ENCODE measurements at places on chromosomes 7 and 10.

GRCh38 chr7:116565981-116566380 lies 41.1 kb downstream of the CAV1 start:
- no peak for DNase-seq

DNA sequence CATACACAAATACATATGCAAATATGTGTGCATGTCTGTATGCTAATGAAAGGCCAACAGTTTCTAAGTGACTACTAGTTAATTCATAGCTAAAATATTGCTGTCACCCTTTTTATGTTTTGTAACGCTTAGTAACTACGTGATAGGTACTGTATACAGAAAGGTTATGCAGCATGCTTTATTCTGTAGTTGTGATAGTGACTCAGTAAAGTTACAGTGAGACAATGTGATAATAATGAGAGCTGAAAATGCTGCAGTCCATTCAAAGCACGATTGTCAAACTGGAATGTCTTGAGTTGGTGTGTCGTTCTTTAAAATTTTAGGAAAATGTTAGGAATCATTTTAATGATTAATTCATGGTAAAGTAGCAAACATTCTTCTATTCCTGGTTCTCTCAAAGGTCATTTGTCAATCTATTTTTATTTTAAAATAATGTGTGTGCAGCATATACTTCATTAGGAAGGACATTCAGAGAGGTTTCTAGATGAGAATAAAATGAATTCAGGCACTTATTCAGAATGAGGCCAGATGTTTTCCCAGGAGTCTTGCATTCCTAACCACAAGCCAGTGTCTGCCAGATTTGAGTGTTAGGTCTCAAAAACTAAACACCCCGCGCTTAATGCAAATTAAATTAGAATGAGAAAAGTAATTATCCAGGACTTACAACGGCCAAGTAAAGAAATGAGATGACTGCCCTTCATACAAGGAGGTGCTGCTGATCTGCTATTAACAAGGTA lies 408.8 kb upstream of the FZD8 start:
- no peak for DNase-seq

- DNase-seq, result no peak
Measured at GRCh38 chr10:126270111-126270510, 118.2 kb downstream of the ADAM12 start.

DNA sequence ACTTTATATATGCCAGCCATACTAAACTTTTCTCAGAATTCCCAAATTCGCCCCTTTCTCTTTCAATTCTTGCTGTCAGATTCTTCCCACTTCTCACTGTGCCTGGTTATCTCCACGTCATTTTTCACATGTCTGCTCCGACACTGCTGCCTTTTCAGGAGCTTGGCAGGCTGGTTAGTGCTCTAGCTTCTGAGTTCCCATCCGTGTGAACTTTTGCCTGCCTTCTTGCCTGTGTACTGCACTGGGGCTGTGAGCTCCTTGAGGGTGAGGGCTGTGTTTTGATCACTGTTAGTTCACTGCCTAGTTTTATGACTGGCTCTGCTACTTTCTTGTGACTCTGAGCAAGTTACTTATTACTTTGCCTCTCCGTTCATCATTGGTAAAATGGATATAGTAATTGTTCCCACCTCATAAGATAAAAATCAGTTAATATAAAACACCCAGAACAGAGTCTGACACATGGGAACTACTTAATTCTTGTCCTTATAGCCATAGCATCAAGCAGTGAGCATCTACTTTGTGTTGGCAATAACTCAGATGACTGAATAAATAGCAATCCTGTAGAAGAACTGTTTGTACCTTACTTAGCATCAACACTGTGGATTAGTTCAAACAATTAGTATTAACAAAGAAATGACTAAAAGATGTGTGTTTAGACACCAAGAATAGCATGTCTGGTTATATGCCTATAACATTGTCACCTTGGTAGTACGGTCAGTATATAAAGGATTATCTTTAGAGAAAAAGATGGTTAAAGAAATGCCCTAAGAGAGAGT lies 5.5 kb downstream of the GSTO1 start:
- no peak for DNase-seq

DNA sequence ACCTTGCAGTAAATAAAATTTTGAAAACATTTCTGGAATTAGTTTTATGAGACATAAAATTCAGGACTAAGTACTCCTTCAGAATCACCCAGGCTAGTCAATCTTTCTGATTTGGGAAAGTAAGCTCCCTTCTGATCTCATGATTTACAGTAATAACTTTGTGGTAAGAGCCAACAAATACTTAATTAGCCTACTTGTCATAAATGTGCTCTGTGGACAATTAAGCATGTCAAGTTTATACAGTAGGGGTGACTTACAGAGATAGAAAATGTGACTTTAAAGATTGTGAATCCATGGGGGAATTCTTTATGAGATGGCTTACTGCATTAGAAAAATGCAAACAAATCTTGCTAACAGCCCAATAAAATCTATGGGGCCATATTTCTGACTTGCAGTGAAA lies 616.9 kb upstream of the GHITM start:
- no peak for DNase-seq

GRCh38 chr10:126661841-126662515 lies 8.5 kb downstream of the C10orf90 start:
- DNase-seq, result no peak

- no peak for DNase-seq
Measured at GRCh38 chr10:131431978-131432690, 120.6 kb upstream of the TCERG1L start.

DNA sequence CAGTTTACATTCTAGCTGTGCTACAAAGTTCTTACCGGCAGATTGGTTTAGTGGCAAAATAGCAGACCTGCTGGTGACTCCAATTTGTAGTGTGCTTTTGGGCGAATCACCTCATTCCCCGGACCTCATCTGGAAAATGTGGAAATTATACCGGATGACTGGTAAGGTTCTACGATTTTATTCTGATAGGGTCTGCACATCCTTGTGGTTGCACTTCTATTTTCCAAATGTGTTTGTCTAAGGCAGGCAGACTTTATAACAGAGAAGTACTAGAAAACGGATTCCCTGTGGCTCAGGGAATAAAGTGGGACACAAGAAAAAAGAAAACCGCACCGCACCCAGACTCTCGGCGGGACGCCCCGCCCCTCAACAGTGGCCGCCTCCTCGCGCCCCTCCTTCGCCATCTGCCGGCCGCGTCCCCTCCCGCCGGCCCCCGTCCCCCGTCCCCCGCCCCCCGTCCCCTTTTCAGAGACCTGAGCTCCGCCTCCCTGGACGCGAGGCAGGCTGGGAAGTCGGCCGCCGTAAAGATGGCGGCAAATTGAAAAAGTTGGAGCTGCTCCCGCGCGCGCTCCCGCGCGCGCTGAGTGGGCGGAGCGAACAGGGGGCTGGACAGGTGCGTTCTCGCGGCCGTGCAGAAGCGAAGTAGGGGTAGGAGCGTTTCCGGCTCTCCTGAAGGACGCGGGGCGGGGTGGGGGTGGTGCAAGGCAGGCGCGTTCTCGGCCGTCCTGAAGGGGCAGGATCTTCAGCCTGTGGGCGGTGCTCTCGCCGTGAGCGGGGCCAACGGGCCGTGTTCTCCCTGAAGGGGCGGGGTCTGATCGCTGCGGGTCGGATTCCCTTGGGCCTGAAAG lies 532 bp upstream of the CCM2 start:
- DNase-seq, result peak; percentile 96

DNA sequence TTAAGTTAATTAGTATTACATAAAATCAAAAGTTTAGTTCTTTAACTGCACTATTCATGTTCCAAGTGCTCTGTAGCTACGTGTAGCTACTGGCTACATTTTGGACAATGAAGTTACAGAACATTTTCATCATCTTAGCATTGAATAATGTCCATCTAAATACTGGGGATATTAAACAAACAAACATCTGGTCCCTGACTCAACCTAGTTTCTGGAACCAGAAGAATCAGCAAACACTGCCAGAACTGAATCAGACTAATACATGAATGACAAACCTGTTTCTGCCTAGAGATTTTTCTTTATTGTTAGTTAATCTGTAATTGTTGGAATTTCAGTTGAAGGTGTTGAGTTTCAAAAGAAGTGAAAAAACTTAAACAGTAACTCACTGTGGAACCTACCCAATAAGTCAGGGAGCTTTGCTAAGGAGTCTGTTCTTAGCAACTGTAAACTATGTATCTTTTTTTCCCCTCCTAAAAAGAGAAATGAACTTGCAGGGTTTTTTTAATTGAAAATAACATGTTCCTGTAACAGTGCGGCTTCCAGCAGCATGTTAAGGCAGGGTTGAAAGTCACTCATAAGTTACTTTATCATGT lies 58.3 kb downstream of the CDK13 start:
- no peak for DNase-seq

DNA sequence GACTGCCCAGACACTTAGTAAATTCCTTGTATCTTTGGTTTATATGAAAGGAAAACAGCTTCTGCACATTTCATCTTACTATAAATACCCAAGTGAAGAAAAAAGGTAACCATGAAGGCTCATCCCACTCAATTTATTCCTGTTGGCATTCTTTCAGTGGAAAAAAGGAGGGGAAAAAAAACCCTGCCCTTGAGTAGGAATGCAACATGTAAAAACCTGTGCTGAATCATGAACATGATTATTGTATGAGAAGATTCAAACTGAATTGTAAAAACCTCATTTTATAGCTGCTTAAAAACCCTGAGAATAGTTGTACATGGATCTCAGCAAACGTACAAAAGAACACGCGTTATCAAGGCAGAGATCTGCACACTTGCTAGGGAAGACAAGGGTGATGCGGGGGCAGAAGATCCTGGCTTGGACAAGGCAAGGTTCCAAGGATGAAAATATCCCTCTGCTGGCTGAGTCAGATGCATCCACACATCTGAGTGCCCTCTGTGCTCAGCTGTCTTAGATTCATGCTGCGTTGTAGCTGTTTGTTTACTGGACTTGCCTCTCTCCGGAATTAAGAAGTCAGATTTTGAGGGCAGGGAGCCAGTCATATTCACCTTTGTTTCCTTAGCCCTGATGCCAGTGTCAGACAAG lies 658.2 kb downstream of the PARD3 start:
- DNase-seq, result no peak

DNA sequence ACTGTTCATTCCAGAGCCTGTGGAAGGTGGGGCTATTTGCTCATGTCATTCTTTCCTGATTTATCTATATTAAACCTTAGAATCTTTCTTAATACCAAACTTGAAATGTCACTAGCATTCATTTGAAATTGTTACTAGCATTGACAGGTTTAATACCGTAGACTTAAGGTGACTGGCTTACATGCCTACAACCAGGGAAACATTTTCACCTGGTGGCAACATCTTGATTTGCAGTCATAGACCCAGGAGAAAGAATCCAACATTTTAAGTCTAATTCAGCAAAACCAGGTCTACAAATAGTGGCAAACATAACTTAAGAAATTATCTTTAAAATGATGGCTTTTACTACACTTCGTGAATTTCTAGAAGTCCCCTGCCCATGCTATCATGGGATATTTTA lies 353.7 kb downstream of the HTR7 start:
- no peak for DNase-seq

DNA sequence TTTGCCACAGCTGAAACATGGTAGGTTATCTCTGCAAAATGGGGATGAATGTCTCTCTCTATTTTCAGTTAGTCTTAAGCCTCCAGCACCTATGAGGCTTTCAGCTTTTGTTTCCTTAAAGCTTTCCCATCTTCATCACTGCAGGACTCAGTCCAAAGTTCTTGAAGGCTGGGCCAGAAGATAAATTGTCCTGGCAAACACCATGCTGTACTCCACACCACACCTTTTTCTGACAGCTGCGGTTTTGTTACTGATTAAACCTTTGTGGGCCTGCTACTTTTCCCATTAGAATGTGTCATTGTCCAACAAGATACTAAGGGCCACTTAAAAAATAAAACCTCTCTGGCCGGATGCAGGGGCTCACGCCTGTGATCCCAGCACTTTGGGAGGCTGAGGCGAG lies 87.2 kb upstream of the A1CF start:
- no peak for DNase-seq

GRCh38 chr7:137934941-137935883 lies 66.7 kb downstream of the CREB3L2 start:
- DNase-seq, result no peak

- DNase-seq, result no peak
Measured at GRCh38 chr7:119572541-119572940, 700.4 kb upstream of the KCND2 start.

DNA sequence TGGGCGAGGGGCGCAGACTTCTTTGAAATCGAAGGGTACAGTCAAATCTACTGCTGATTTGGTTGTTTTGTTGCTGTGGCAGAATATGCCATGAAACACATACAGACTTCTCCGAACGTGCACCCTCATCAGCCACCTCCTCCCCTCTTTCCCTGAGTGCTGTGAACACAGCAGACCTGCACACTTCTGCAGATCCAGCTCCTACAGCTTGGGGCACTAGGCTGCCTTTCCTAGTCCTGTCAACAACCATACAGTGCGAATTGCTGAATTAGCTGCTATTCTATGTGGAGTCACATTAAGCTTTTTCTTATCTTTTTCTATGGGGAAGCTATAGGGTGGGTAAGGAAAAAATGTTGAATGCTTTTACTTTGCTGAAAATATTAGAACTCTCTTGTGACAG lies 57.5 kb downstream of the COL17A1 start:
- DNase-seq, result no peak

DNA sequence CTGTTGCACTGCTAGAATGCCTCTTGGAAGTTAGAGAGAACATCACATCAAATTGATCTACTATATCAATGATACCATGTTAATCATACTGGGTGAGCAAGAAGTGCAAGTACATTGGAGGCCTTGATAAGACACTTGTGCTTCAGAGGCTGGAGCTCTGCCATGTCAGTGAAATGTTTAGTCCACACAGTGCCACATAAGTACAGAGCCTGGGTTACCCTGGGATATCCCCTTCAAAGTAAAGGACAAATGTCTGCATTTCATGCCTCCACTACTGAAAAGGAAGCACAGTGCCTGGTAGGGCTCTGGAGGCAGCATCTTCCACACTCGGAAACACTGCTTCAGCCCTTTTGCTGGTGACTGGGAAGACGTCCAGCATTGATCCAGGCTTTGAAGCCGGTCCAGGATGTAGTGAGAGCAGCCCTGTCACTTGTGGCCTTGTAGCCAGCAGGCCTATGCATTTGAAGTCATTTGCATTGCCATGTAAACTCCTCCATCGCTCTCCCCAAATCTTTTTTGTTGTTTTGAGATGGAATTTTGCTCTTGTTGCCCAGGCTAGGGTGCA lies 15.7 kb upstream of the STN1 start:
- no peak for DNase-seq
